ENCODE measurements at places on chromosomes 5 and 9. TPM values are rescaled to one million over a fixed set of nuclear protein-coding genes. Genes with fewer than 3 reads are reported as not detected.
A peak's percentile ranks its signal among the peaks of the same experiment; 100 is the strongest.

- H3K27me3 ChIP-seq, result no peaks in the 10 kb centered on the region
- H3K36me3 ChIP-seq, result peaks cover 2% of the 10 kb centered on the region
- no peak for DNase-seq
- H3K4me3 ChIP-seq, result no peak overlapping the region
Observed at GRCh38 chr5:17204133-17204489, 13.3 kb upstream of the BASP1 start.

DNA sequence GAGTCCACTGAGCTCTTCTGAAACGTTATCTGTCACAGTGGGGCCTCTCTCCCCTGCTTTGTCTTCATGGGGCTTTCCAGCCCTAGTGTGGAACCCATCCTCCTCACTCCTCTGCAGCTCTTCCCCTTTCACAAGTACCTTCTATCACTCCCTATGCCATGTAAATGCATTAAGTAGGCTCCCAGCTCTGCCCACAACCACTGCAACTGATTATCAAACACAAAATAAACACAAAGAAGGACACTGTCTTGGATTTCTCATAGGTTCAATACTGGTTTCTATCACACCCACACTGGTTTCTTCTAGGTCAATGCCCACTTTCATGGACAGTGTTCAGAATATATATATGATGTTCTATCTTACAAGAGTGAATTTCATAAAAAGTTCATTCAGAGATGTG, 139.4 kb downstream of the GNAQ start:
- DNase-seq, result no peak
- H3K36me3 ChIP-seq, result peaks cover 7% of the 10 kb centered on the region
- H3K4me1 ChIP-seq, result peaks cover 29% of the 10 kb centered on the region
- H3K27me3 ChIP-seq, result no peaks in the 10 kb centered on the region
- peak overlapping the region; percentile 6 for H3K27ac ChIP-seq

GRCh38 chr5:114176356-114176755, 185.5 kb upstream of the KCNN2 start:
- peaks cover 13% of the 10 kb centered on the region for H3K4me1 ChIP-seq
- H3K4me3 ChIP-seq, result no peak overlapping the region
- no peak for DNase-seq
- peaks cover 8% of the 10 kb centered on the region for H3K36me3 ChIP-seq
- no peaks in the 10 kb centered on the region for H3K27me3 ChIP-seq

DNA sequence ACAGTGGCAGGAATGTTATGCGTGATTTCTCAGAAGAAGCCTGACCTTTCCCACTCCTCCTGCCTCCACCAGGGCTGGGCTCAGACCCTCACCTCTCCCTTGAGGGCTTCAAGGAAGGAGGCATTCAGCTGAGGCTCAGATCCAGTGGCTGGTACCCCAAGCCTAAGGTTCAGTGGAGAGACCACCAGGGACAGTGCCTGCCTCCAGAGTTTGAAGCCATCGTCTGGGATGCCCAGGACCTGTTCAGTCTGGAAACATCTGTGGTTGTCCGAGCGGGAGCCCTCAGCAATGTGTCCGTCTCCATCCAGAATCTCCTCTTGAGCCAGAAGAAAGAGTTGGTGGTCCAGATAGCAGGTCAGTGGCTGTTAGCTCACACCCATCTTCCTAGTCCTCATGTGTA, 9.9 kb downstream of the BTNL9 start:
- H3K4me3 ChIP-seq, result no peak overlapping the region
- H3K27ac ChIP-seq, result no peak overlapping the region
- peaks cover 4% of the 10 kb centered on the region for H3K36me3 ChIP-seq
- peaks cover 60% of the 10 kb centered on the region for H3K27me3 ChIP-seq
- peaks cover 27% of the 10 kb centered on the region for H3K4me1 ChIP-seq

GRCh38 chr9:126320158-126320922, 6.3 kb upstream of the MVB12B start:
- H3K27me3 ChIP-seq, result peaks cover under 1% of the 10 kb centered on the region
- H3K4me3 ChIP-seq, result no peak overlapping the region
- peaks cover 5% of the 10 kb centered on the region for H3K36me3 ChIP-seq
- no peak overlapping the region for H3K27ac ChIP-seq
- no peak for DNase-seq

DNA sequence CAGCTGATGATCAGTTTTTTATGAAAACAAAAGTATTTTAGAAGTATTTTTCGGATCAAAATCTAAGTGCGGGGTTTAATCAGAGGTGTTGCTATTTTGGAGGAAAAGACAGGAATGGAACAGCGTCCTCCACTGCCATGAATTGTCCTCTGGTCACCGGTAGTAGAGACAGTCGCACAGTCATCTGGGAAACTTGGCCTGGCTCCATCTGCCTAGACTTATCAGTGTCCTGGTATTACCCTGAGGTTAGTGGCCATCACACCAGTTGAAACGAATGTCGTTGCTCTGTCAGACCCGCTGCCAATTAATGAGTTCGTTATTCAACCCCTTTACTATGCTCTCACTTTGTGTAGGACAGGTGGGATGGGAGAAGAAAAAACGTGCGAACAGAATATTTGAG, 8.2 kb downstream of the TLX3 start:
- DNase-seq, result no peak
- no peak overlapping the region for H3K27ac ChIP-seq
- H3K27me3 ChIP-seq, result peaks cover 100% of the 10 kb centered on the region
- peak overlapping the region; percentile 40 for H3K4me3 ChIP-seq
- H3K4me1 ChIP-seq, result peaks cover 66% of the 10 kb centered on the region

DNA sequence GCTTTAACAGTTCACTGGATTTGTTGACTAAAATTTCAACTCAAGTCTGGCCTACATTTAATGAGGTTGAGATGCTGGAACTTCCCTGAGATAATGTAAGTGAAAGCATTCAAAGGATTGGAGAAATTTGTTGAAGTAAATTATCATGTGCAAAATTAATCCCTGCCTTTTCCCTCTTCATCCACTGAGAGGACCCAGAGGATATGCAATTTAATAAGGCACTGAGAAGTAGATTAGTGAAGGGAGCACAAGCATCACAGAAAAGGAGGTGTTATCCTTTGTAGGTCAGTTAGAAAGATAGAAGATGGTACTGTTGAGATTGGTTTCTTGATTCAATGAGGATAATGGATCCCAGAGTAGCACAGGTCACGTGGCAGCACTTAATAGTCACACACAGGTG, 42.6 kb upstream of the ANKRD31 start:
- no peaks in the 10 kb centered on the region for H3K27me3 ChIP-seq
- DNase-seq, result no peak
- H3K4me1 ChIP-seq, result peaks cover 51% of the 10 kb centered on the region
- no peak overlapping the region for H3K27ac ChIP-seq

- H3K4me1 ChIP-seq, result 0 out of 2 replicates have a peak, but pooled peaks cover 7% of the 10 kb centered on the region
- H3K27me3 ChIP-seq, result no peaks in the 10 kb centered on the region
- no peak overlapping the region for H3K4me3 ChIP-seq
- H3K27ac ChIP-seq, result no peak overlapping the region
Observed at GRCh38 chr5:101159006-101159405, 255.9 kb upstream of the ST8SIA4 start.

DNA sequence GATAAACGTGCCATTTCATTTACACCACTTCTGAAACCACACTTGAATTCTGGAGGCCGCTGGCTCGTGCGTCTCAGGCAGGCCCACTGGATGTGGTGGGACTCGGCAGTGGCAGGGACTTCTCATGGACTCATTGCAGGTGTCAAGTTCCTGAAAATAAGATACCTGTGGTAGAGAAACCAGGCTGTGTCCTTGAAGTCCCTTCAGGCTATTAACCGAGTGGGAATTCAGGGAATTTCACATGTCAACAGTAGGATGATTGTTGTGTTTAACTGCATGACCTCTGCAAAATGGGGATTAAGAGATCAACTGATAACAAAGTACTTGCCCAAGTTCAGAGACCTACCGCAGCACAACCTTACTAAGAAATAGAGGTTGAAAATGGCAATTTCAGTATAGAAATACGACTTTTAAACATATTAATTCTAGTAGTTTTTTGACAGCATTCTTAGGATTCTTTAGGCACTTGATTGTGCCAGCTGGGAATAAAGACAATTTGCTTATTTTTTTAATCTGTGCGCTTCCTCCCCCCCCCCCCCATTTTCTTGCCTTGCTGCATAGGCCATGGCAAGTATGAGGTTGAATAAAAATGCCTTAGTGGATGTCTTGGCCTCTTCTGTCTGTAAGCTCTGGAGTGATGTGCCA, 26.8 kb downstream of the TRIP13 start:
- no peak for DNase-seq
- no peaks in the 10 kb centered on the region for H3K4me1 ChIP-seq
- no peaks in the 10 kb centered on the region for H3K27me3 ChIP-seq
- no peak overlapping the region for H3K4me3 ChIP-seq
- peak overlapping the region; percentile 44 for H3K27ac ChIP-seq

GRCh38 chr5:53479045-53479589, 1.3 kb upstream of the FST start:
- peaks cover 10% of the 10 kb centered on the region for H3K36me3 ChIP-seq
- H3K4me1 ChIP-seq, result peaks cover 14% of the 10 kb centered on the region
- peaks cover 11% of the 10 kb centered on the region for H3K27me3 ChIP-seq
- peak overlapping the region; percentile 88 for H3K4me3 ChIP-seq
- DNase-seq, result no peak

- no peak overlapping the region for H3K4me3 ChIP-seq
- no peaks in the 10 kb centered on the region for H3K4me1 ChIP-seq
- H3K36me3 ChIP-seq, result peaks cover 43% of the 10 kb centered on the region
Observed at GRCh38 chr5:150945947-150946346, 41.2 kb upstream of the ZNF300 start.

DNA sequence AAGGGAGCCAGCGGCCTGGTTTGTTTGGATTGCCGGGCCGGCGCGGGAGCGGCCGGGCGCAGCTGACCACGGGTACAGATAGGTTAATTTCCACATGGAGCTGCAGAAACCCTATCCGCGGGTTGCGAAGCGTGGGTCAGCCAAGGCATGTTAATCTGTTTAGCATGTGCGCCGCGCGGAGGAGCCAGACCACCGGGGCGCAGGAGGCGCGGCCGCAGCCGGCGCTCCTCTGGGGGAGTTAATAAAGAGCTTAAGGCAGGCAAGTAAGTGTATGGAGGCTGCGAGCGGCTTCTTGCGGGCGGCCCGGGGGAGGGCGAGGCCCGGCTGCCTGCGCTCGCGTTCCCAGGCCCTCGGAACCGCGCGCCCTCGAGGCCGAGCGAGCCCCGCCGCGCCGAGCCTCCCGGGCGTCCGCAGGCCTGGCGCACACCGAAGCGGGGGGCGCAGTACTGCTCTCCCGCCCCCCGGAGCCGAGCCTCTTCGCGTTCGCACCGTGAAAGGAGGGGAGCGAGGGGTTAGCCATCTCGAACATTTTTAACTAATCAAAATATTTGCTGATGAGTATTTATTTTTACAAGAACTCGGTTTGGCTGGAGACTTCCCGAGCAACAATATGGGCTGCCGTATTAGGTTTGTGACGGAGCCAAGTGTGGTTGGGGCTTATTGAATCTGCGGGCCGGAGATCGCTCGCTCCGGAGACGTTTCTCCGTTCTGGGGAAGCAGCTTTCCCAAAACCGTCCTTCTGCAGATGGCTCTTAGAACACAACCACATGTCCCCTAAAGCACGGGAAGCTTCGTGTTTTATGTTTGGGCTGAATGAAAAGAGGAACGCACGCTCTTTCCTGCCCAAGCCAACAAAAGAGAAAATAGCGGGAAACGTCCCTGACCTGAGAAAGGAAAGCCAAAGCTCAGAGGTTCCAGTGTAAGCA, 28.8 kb downstream of the FOXD1 start:
- H3K36me3 ChIP-seq, result 0 out of 2 replicates have a peak, but pooled peaks cover 3% of the 10 kb centered on the region
- DNase-seq, result peak; percentile 52
- H3K27me3 ChIP-seq, result peaks cover 91% of the 10 kb centered on the region
- H3K4me1 ChIP-seq, result peaks cover 19% of the 10 kb centered on the region
- H3K4me3 ChIP-seq, result peak overlapping the region; percentile 69

The OMD gene
- total RNA-seq, result not detected

The CCDC112 gene
- 10.8 TPM for total RNA-seq

The COL5A1 gene
- 16.4 TPM for total RNA-seq
